Hypothalamus (tissue), 51 donors: ENCODE measurements at places on chromosomes 6 and 20.

DNA sequence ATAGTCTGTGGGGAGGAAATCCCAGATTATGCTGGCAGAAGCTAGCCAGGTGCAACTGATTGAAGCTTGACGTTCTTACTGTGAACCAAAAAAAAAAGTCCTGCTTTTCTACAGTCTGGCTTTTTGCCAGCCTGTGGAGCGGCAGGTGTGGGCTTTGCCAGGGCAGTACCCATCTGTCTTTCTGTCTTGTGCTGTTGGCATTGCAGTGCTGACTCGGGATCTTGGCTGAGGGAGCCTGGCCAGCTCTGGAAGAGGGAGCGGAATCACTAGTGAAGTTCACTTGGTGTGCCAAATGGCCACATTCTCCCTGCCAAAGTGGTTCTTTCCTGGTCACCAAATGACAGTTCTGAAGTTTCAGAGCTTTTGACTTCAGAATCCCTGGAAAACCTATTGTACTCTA is 5.0 kb downstream of the KIF3B start:
- DNase-seq: peak; percentile 4

GRCh38 chr20:62644802-62645496 is 2.6 kb downstream of the SLCO4A1 start:
- DNase-seq: no peak

GRCh38 chr6:105935416-105935815 is 150.7 kb upstream of the PRDM1 start:
- no peak for DNase-seq

DNA sequence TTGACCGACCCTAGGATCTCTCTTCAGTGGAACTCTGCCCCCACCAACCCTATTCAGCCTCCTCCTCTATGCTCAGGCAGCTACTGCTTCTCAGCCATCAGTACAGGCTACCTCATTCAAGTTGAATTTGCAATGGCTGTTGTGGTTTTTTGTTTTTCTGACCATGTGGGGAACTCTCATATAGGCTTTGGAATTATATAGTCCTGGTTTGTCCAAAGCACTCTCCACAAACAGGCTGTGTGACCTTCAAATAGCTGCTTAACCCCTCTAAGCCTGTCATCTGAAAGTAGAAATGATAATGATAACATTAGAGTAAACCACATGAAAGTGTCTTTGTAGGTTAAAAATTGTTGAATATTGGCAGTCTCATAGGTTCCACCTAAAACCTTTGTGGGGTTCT is 80.3 kb downstream of the UNC5CL start:
- DNase-seq: no peak

DNA sequence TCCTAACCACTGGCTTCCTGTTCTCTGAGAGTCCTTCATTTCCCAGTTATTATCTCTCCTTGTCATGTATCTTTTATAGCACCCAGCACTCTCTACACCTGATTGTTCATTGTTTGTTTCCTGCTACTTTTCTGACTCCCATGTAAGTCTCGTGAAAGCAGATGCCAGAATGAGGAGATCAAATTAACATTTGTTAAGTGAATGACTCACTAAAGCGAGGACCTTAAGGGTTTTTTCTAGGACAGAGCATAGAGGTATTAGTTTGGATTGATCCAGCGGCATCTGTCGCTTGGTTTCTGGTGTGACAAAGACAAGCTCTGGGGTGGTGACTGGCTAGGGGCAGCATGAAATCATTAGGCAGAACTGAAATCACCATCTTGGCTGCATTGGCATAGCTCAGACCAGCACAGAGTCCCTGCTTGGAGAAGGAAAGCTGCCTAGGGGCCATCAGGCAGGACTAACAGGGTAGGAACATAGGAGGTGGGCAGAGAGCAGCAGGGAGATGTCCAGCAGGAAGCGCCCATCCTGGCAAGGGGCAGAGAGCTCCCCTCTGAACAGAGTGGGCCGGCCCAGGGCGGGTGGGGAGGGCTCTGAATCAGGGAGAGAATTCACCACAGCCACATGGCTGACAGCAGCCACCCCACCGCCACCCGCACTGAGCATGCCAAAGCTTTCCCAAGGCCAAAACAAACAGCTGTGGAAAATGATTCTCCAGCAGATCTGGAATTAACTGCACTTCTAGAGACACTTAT is 97.1 kb upstream of the CEP85L start:
- DNase-seq: peak; percentile 44

DNA sequence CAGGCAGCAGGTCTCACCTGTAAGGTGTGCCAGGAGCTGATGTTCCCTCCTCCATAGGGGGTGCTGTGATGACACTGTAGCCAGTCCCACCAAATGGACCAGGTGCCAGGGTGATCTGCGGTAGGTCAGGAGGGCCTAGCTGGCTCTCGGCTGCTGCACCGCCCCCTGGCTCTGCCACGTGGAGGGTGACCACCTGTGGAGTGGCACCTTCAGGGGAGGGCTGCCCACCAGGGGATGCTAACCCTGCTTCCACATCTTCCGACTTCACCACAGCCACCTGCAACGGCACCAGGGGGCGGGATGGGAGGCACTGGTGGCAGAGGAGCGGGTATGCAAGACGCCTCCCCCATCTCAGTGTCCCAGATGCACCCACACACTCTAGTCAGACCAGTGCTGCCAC is 18.3 kb downstream of the ZNF335 start:
- DNase-seq: no peak

GRCh38 chr20:42083280-42083679 is 465.1 kb upstream of the CHD6 start:
- no peak for DNase-seq

DNA sequence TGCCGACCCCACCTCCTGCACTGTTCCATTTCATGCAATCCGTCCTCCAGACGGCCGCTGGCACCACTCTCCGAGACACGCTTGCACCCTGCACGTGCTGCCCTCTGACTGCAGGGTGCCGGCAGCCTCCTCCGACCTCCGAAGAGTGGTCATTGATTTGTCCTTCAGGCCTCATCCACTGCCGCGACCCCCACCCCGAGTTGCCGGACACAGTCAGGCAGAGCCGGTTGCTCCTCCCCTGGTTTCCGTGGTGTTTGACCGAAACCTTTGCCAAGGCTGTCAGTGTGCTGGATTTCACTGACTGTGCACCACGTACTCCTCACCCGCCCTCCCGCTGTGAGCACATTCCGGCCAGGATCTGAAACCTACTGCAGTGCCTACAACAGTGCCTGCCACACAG is 156.4 kb upstream of the PDE10A start:
- no peak for DNase-seq

- peak; percentile 16 for DNase-seq
Measured at GRCh38 chr6:125099211-125100073, 54.1 kb upstream of the TPD52L1 start.
